ENCODE measurements at places on chromosomes 5 and 9.

- DNase-seq: peak; percentile 36
These were observed 639 bp downstream of the AMACR start for GRCh38 chr5:34007201-34007620.

- no peak for DNase-seq
These were observed 597.3 kb downstream of the PRELID2 start for GRCh38 chr5:145237843-145238242.

DNA sequence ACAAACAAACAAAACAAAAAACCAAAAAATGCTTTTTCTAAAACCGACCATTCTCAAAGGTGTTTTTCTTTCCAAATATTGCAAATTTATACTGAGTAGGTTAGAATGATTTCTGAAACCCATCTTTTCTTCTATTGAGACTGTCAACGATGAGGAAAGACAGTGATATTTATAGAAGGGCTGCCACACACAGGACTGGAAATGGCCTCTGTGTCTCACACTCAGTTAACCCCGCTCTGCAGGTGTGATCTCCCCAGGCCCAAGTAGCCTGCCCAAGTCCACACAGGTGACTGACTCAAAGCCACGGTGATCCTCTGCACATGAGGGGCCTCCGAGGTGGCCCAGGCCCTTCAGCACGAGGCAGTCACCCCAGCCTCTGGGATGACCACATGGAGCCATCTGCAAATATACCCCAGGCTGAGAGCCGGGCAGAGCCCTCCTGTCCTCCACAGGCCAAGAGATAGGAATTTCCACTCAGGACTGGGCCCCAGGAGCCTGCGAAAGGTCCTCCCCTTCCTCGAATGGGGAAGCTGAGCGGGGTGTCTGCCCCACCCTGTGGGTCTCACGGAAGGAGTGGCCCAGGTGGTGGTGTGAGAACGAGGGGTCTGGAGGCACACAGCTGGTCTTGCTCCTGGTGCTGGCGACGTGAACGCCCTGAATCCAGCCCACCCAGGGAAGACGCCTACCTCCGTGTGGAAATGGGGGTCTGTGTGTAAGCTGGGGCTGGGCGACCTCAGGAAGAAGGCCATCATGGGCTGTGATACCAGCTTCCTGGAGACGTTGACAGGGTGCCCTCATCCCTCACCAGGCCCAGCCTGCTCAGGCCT is 53.0 kb upstream of the PHYKPL start:
- no peak for DNase-seq

DNA sequence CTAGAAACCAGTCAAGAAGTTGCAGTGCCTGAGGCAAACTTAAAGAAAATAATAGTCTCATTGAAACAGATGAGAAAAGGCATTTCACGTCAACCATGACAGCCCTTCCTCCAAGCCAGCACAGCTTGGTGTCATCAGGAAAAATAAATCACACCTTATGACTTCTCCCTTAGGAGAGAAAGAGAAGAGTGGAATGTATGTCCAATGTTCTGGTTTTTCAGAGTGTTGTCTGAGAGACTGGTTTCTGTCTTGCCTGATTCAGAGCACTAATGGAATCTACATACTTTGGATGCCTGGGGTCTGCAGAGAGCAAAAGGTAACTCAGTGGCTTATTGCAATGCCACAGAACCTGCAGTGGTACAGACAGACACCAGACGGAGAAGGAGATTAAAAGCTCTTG is 105.5 kb upstream of the PDE4D start:
- DNase-seq: no peak

GRCh38 chr9:133677126-133678010 is 41.2 kb downstream of the DBH start:
- DNase-seq: no peak

DNA sequence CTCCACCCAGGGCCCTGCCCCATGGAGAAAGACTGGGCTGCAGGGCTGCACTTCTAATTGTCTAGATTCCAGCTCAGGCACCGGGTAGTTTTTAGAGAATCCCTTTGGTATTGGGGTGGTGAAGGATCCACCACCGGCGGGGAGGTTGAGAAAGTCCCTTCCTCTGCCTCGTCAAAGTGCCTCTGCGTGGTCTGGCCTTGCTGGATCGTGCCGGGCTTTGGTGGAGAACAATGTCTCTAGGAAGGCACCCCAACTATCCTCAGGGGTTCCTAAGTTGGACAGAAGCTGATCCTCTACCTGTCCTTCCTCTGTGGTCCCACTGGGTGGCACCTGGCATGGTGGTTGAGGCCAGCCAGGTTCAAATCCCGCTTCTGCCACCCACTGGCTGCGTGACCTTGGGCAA is 7.3 kb upstream of the AMBP start:
- DNase-seq: no peak

GRCh38 chr5:138650196-138650595 is 75.0 kb upstream of the HSPA9 start:
- no peak for DNase-seq

DNA sequence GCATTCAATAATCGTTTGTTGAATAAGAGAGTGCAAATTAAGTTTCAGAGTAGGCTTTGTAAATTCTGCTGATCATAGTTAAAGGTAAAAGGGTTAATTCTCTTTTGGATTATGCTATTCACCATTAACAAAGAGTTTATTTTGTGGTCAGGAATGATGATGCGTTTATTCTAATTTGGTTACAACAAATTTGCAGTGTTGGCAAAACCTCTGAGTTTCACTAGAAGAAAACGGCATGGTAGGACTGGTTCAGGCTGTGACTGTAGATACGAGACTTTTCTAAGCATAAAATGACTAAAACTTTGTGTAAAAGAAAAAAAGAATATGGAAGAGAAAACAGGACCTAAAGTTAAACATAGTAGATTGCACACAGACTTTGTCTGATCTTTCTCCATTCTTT is 234.7 kb downstream of the TLR4 start:
- DNase-seq: no peak

DNA sequence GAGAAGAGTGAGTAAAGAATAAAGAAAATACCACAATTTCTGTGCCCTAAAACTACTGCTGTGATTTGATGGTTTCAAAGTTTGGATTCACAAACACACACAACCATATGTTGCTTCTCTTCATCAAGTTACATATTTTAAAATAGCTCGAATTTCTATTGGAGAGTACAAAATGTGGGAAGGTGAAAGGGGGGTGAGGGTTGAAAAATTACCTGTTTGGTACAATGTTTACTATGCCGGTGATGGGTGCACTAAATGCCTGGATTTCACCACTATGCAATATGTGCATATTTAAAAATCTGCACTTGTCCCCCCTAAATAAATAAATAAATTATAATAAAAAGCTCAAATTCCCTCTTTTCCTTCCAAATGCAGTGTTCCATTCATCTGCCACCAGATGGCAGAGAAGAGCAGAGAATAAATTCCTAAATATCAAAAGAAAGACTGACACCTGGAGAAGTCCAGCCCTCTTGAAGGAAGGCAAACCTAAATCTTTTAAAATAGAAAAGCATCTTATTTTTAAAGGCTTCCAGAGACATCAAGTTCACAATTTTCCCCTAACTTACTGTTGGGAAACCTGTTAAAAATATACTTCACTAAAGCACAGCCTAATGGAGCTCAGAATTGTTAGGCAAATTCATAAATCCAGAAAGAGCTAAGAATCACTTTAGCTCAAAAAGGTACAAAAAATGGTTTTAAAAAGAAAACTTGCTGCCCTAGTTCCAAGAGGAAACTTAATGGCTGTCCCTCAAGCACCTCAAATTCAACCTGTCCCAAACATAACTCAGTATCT is 24.8 kb upstream of the HNRNPA0 start:
- peak; percentile 26 for DNase-seq

- no peak for DNase-seq
These were observed 26.3 kb upstream of the FAM120AOS start for GRCh38 chr9:93479726-93480125.

DNA sequence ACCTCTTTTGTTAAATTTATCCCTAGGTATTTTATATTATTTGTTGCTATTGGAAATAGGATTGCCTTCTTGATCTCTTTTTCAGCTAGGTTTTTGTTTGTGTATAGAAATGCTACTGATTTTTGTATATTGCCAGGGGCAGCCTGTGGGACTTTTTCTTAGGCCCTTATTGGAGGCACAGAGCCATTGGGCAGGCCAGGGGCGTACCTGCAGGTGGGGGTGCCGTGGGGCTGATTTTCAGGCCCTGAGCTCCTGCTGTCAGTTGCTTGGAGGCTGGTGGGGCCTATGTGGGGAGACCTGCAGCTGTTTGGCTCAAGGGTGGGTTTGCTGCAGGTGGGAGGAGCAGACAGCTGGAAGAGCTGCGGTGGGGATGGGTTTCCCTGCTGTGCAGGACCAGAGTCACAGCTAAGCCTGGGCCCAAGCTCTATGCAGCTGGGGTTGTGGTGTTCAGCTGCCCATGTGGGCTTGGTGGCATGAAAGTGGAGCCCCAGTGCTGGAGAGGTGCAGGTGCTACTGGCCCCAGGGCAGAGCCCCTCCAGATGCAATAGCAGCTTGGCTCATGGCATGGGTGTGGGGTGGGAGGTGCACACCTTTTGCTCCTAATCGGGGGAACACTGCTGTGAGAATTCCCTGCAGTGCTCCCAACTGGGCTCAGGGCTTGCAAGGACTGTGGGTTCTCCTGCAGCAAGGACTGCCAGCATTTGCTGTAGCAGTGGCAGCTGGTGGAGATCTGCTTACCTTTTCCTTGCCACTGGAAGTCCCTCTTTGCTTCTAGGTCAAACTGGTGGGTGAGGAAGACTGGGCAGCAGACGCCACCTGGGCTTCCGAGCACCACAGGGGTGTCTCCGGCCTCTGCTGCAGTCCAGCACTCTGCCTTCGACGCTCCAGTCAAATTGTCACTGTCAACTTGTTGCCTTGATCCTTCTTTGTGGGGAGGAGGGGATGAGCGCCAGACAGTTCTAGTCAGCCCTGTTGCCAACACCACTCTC is 7.6 kb upstream of the CLPTM1L start:
- DNase-seq: no peak

GRCh38 chr5:135745897-135746500 is 88.5 kb upstream of the SLC25A48 start:
- no peak for DNase-seq

GRCh38 chr5:54520438-54520846 is 2.9 kb downstream of the SNX18 start:
- DNase-seq: no peak

GRCh38 chr9:129865668-129866320 is 30.5 kb downstream of the USP20 start:
- DNase-seq: no peak

- no peak for DNase-seq
These were observed 417.5 kb downstream of the EFNA5 start for GRCh38 chr5:107253246-107253645.

DNA sequence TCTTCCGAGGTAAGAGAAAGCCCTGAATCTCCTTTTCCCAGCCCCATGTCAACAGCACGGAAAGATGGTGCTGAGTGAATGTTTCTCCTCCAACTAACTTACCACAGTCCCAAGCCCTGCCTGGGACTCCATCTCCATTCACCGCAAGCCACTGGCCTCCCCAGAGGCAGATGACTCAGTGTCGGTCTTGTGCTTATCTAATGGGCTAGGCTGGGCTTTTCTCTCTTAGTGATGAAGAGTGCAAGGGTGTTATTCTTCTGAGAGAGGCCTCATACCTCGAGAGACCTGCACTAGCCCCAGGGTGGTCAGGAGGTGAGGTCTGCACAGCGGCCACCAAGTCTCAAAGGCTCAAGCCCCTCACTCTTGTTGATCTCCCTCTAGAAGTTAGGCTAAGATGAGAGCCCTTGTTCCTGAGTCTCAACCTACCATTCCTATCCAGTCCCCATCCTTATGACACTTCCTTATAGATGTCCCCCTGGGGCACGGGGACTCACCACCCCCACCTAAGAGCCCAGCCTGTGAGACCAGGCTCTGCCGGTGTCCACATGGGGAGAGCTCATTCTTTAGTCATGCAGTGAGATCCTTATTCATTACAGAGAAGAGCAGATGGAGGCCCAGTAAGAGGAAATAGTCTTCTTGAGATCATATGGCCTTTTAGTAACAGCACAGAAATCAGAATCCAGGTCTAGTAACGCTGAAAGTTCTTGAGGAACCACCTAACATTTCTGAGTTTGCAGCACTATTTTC is 127.0 kb downstream of the SAXO1 start:
- DNase-seq: no peak

- DNase-seq: no peak
These were observed 342.8 kb upstream of the CCNG1 start for GRCh38 chr5:163094492-163095180.

- no peak for DNase-seq
These were observed 255.1 kb downstream of the MAT2B start for GRCh38 chr5:163760498-163760897.

- DNase-seq: no peak
These were observed 615.6 kb downstream of the ZNF608 start for GRCh38 chr5:124130816-124131215.

- DNase-seq: no peak
These were observed 111.7 kb upstream of the CXCL14 start for GRCh38 chr5:135690466-135690865.

GRCh38 chr5:6395621-6396020 is 17.3 kb upstream of the MED10 start:
- DNase-seq: no peak

- DNase-seq: peak; percentile 62
These were observed 1.5 kb downstream of the PKN3 start for GRCh38 chr9:128703616-128704355.

GRCh38 chr5:171538681-171539080 is 119.2 kb downstream of the FGF18 start:
- DNase-seq: no peak

GRCh38 chr9:123562844-123563346 is 206.9 kb downstream of the CRB2 start:
- no peak for DNase-seq

DNA sequence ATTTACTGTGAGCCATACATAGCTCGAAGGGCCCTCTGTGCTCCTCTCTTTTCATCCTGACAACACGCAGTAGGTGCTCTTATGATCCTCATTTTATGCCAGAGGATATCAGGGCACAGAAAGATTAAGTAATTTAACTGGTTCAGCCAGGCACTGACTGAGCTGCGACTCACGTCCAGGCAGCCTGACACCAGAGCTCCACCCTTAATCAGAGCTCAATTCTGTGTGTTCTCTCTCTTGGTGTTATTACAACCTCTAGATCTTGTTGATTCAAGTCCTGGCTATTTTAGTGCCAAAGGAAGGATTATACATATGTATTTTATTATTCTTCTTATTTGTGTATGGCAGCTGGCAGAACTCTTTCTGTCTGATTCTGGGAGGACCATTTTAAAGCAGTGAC is 59.7 kb downstream of the OSMR start:
- DNase-seq: no peak

DNA sequence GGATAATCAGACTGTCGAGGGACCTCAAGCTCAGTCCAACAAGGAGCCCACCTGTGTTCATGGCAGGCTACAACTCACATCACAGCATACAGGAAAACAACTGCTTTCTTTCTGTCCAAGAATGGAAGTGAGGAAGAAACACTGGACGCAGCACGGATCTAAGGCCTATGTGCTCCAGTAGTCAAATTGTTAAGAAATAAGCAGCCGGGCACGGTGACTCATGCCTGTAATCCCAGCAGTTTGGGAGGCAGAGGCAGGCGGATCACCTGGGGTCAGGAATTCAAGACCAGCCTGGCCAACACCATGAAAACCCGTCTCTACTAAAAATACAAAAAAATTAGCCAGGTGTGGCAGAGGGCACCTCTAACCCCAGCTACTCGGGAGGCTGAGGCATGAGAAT is 427.8 kb downstream of the BNC2 start:
- no peak for DNase-seq
